SK-N-DZ (cell line): ENCODE measurements at places on chromosomes 1 and 21.

DNA sequence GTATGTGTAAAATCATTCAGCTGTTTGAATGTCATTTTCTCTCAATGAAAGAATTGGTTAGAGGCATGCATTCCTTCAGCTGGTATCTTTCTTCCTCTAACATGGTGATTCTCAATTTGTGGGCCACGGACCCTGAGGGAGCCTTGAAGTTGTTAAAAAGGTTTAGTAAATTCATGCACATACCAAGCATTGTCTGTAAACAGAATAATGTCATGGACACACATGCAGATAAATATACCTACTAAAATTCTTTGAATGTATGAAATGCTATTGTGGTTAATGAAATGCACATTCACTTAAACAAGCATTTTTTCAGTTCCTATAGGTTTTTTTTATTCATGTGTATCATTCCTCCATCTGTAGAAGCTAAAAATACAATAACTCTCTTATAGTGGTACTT, 65.4 kb downstream of the PBX1 start:
- DNase-seq: no peak

DNA sequence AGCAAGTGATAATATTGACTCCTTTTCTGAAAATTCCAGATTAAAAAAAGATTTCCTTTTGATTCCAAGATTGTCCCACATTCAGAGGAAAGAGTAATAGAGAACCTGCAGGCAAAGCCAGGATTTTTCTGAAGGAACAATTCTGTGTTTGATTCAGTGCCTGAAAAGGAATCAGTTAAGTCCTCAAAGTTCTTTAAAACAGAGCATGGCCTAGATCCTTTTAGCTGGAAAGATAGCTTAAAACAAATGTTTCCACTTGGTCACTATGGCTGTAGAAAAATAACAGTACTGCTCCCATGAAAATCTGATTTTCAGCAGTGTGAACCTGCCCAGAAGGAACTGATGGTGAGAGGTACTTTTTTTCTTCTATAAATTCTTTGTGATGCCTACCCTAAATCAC, 41.8 kb downstream of the HS2ST1 start:
- DNase-seq: no peak

DNA sequence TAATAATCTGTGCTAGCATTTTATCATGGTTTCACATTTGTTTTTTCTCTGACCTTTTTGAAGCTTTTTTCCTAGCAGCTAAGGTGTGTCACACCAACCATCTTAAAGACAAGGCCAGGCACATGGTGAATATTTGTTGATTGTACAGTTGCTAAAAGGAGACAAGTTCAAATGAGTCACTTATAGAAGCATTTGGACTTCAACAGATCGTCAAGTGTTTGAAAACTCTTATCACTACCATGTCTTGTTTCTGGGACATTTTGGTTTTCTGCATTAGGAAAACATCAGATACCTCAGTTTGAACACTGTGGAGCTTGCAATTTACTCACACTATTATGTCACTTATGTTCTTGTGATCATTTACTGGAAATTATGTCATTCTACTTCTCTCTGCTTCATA, 407.3 kb downstream of the USP25 start:
- no peak for DNase-seq

DNA sequence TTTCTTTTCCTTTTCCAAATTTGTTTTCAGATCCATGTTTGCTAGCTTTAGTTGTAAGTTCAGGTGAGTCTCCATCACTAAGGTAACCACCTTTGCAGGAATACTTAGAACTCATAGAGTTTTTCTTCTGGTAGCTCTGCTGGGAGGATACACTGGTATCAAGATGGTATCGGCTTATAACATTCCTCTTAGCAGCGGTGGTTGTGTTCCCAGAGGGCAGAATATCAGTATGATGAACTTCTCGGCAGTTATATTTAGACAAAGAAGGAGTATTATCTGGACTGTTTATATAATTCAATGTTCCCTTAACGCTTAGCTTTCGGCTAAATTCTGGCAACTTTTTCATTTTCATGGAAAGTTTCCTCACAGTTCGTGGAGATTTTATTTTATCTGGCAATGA, 18.1 kb downstream of the SYDE2 start:
- no peak for DNase-seq

DNA sequence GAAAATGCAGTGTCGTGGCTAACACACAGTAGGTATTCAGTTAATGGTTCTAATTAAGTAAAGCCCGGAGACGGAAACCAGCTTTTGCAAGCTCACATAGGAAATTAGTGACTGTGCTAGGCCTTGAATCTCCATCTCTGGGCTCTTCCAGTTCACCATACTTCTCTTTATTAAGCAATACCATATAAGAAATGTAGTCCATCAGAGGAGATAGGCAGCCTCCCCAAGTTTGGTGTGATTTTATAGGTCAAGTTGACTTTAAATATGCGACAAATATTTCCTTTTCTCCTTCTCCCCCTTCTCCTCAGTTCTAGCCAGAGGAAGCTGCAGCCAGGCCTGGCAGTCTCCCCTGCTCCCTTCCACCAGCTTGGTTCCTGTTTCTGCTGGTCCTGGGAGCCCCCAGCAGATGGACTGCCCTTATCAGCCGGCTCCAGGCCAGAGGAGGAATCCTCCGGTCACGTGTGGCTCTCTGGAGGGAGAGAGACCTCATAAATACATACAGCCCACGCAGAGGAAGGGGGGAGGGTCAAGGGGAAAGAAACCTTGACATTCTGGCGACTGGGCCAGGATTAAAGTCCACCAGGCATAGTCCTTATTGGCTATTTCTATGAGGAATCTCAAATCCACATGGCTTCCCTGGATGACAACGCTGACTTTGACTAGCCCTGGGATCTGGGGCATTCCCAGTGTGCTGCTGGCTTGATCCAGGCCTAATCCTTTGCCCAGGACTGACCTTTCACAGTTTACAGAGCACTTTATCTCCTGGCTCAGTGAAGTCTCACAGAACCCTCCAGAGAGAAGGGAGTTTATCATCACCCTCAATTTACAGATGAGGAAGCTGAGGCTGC, 115.1 kb upstream of the JUN start:
- peak; percentile 81 for DNase-seq

DNA sequence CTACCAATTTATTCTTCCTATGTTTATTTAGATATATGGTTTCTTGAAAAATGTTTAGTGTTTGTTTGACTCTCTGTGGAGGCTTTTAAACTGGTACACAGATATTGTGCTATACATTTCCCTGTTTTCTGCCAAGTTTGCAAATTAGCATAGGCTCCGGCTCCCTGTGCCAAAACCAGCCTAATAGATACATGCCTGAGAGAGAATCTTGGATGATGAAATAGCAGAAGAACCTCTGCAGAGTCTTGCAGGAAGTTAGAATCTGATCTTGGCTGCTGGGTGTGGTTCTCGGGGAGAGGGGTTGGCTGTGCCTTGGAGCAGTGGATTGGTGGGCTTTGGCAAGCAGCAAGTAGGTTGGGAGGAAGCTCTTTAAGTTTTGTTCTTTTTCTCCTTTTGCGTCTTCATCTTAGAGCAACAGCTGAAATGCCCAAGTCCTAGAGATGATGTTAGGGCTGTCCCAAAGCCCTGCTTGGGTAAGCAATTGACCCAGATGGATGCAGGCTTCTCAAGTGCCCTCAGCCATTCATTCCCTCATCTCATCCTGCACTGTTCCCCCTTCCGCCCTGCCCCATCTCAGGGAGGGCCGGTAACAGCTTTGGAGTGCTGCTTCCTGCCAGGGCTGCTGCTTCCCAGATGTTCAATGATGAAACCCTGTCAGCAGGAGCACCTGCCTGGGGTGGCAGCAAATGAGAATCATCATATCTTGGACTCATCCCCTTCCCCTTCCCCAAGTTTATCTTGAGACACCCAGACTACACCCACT, 9.3 kb downstream of the PLA2G2A start:
- DNase-seq: no peak

DNA sequence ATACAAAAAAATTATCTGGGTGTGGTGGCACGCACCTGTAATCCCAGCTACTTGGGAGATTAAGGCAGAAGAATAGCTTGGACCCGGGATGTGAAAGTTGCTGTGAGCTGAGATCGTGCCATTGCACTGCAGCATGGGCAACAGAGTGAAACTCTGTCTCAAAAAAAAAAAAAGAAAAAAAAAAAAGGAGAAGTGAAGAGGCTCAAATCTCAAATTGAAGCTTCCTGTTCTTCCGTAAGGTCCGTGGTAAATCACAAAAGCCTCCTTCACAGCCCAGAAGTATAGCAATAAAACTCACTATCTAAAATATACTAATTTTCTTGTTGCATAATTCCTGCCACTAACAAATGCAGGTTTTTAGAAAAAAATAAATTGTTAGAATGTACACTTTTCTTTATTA, 498.2 kb upstream of the BRINP3 start:
- DNase-seq: no peak

DNA sequence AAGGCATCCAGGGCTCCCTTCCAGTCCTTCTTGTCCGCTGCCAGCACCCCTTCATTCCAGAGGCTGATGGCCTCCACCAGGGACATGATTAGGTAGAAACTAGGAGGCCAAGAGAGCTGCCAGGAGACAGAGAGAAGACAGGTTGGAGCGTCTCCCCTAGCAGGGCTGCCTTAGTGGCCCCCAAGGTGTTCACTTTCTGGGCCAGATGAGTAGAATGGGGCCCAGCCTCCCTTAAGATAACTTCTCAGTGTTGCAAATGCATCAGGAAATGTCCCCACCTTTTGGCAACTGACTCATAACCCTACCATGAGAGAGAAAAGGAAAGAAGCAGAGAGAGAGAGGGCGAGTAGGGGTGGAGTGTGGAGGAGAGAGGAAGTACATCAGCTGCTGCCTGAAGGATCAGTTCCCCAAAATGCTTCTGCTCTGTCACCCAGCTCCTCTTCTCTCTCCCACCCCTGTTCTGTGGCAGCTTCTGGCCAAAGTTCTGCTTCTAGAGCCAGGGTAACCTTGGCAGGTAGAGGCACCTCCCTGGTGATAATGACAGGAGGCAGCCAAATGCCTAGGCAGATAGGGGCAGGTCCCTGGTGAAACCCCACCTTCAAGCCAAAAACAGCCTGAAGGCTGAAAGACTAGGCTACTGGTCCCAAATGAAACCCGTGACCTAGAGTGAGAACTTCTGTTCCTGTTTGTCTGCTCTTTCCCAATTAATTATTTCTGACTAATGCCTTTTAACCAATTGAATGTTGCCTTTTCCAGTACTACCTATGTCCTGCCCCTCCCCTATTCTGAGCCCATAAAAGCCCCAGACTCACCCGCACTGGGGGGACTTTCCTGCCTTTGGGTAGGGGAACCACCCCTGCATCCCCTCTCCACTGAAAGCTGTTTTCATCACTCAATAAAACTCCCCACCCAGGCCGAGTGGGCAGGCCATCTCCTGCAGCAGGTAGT, at the start of gene NCF2:
NCF2 (minus strand) TSS at position 216 of the 948 bp plus-strand sequence; CDS start at position 86, 130 bp downstream.
- no peak for DNase-seq

- no peak for DNase-seq
Measured at GRCh38 chr1:36149973-36150295, 648 bp upstream of the TRAPPC3 start.

GRCh38 chr1:27504588-27505419, 14.8 kb upstream of the WASF2 start:
- no peak for DNase-seq

DNA sequence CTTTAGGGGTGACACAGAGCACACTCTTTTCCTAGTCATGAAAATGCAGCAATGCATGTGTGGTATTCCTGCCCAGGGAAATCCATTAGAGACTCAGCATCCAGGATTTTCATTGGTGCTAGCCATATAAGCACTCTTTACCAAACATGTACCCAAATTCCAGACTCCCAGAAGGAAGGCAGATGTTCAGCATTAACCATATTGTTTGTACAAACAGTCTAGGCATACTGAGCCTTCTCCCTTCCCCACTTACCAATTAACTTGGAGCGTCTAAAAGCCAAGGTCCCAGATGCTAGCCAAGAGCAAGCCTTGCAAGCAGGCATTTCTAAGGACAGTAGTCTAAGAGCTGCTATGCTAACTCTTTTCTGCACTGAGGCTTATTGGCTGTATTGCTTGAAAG, 27.9 kb downstream of the ZBED6 start:
- no peak for DNase-seq

- no peak for DNase-seq
Measured at GRCh38 chr1:51168936-51169335, 66.9 kb downstream of the C1orf185 start.

DNA sequence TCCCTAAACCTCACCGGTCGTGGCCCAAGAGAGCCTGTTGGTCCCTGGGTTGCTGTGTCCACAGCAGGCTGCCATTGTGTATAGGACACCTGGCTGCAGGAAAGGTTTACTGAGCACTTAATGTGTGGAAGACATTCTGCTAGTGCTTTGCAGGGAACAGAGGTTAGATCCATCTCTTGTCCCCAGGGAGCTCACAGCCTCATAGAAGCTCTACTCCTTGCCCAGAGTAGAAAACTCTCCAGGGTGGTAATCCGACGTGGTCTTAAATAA, 16.9 kb upstream of the ALPL start:
- DNase-seq: no peak

DNA sequence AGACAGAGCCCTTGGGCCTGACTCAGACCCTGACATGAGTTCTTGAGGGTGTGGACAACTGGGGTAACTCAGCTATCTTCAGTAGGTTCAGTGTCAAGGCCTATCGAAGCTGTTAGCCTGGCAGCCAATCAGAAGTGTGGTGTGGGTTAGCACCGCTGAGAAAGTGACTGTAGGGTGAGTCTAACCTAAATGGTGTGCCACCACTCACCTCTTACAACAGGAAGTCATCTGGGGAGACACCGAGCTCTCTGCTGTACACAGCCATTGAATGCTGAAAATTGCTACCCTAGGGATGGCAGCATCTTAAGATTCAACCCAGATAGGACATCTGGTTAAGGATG, 44.6 kb downstream of the RASSF5 start:
- DNase-seq: no peak

GRCh38 chr1:90012300-90012699, 17.4 kb downstream of the ZNF326 start:
- no peak for DNase-seq

GRCh38 chr1:45429561-45430159, 61.3 kb downstream of the TESK2 start:
- no peak for DNase-seq

DNA sequence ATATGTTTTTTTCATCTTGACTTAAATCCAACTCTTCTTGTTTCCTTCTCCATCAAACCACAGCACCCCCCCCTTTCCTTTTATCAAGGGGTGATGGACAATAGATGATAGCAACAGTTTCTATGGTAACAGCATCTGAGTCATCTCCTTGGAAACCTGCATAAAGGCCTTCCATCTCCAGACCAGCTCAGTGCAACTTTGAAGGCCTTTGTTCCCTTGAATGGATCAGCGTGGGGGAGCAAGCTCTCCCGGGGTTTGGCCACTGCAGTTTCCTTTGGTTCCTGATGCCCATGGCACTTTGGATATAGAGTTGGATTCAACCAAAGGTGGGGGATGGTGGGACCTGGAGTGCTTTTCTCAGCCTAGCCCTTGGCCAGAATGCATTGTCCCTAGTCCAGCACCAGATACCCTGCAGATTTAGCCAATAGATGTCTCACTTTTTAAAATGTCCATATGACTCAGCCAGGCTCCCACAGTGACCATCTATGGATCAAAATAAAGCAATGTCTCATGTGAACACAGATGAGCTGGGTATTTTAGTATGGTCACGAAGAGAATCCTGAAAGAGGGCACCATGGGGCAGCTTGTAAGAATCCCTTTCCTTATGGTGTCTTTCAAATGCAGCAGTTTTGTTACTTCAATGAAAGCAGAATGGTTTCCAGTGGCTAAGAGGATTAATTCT, 127.7 kb downstream of the SPATA46 start:
- DNase-seq: no peak
